LNCaP clone FGC (cell line): ENCODE measurements at places on chromosomes 2 and 18.

DNA sequence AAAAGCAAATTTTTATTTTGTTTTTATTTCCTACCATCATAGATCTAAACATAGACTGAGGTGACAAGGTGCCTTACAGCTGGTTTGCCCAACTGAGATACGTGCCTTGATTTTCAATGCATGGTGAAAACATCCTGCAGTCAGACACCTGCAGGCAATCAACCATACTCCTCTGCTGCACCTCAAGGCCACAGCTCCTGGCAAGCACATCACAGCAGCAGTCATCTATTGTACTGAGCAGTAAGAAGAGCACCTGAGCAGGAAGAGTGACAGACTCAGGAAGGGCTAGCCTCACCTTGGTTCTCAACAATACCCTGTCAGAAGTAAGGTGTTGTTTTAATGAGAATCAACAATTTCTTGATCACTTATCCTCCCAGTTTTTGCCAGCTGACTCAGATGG lies 1206.8 kb upstream of the NRXN1 start:
- no peak for DNase-seq

DNA sequence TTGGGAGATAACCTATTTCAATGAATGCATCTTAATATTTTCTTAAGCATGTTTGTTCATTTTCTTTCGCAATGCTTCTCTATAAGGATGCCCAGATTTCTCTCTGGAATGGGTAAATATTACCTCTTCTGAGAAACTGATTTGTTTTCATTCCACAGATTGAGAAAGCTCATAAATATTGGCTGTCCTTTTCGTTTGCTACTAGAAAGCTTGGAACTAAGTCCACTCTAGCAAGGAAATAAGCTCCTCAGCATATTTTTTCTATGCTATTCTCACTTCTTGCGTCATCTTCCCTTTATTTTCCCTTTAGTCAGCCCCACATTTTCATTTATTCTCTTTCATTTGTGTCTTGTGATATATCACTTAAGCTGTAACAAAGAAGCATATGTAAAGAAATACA lies 76.3 kb downstream of the ANTXR1 start:
- no peak for DNase-seq

DNA sequence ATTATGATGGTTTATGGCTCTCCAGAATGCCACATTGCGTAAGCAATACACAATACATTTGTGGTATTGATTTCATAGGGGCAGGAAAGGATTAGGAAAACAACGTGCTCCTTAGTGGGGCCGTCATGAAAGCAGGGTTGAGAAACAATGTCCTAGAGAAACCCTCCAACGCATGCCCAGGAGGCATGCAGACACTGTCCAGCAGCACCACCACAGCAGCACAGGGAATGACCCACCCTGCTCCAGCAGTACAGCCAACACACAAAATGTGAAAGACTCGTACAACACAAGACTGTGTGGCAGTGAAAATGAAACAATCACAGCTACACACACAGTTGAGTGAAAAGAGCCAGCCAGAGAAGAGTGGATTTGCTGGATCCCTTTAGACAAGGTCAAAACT lies 66.3 kb downstream of the FAM168B start:
- DNase-seq = no peak

- DNase-seq = no peak
Observed at GRCh38 chr2:112728378-112729175, 7.8 kb downstream of the NT5DC4 start.

DNA sequence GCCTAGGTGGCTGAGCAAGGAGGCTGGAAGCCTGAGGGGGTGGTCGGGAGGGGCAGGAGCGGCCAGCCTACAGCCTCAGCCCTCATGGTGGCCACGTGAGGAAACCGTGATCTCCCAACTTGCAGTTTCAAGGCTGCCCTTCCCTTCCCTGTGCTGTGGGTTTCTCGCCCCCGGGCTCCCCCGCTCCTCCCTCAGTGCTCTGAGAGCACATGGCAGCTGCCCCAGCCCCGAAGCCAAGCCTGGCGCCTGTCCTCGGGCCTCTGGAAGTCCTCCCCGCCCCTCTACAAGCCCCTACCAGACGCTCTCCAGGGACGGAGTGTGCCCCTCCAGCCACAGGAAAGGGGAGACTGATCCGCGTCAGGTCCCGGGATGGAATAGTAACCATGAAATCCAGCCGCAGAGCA lies 586 bp upstream of the ANKRD23 start:
- no peak for DNase-seq

DNA sequence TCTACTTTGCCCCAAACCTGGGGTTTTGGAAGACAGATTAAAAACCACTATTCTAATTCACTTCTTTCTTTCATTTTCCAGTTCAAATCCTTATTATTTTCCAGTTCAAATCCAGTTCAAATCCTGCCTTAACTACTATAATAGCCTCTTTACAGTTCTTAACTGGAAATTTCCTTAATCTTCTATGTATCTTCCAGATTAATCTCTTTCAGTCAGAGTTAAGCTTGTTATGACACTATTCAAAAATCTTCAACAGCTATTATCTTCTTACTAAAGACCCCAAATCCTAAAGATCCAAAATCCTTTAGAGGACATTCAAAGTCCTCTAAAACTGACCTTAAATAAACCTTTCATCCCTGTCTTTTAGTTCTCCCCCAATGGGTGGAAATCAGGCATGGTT lies 30.1 kb downstream of the EIF2AK3 start:
- no peak for DNase-seq

GRCh38 chr2:229154381-229154780 lies 116.7 kb downstream of the PID1 start:
- no peak for DNase-seq

DNA sequence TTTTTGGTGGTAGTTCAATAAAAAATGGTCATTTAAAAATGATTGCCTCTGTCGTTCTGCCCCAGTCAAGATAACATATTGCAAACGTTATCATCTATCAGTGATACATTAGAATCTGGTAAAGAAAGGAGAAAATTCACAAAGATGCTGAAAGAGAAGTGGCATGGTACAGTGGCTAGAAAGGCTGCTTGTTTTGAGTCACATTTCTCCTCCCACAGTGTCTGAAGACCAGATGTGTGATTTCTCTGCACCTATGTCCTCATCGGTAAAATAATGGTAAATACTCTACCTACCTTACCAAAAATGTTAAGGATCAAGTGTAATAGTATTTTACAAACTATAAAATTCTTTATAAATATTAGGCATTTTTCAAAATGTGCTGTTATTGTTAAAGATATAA lies 76.1 kb upstream of the NOSTRIN start:
- no peak for DNase-seq

DNA sequence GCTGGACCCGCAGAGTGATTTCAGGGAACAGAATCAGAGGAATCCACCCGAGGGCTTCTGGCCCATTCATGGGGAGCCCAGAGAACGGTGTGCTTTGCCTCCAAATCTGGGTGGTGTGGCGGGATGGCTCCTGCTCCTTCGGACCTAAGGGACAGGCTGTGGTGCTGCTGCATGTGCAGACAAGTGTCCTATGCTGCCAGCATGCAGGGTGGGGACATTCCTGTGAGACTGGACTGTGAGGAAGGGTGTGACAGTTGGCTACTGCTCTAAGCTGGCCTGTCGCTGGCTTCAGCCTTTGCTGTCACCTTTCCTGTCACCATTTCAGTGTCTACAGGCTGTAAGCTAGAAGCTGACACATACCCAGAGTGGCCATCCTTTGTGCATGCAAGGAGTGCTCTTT lies 2.9 kb upstream of the SLC4A3 start:
- no peak for DNase-seq

GRCh38 chr18:57806978-57807285 lies 3.8 kb upstream of the ATP8B1 start:
- DNase-seq = no peak

DNA sequence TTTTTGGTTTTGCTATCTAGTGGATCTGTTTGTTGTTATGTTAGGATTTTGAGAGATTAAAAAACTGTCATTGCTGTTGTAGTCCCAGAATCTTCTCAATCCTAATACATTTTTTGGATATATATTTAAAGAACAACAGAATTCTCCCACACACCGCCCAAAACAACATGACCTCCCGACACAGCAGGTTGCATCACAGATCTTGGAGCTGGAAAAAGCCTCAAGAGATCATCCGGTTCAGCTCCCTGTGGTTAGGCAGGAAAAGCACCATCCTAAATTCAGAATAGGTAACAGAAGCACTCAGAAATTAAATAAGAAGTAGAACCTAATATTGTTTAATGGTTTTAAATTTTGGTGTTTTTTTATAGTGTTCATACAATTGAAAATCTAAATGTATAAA lies 251.4 kb upstream of the STON1 start:
- no peak for DNase-seq

GRCh38 chr2:160674146-160674750 lies 180.6 kb upstream of the RBMS1 start:
- no peak for DNase-seq

- DNase-seq = no peak
Observed at GRCh38 chr2:96547731-96548171, 11.2 kb downstream of the ARID5A start.

- no peak for DNase-seq
Observed at GRCh38 chr2:39479696-39480095, 42.6 kb upstream of the MAP4K3 start.

GRCh38 chr2:222709191-222709891 lies 37.9 kb downstream of the MOGAT1 start:
- no peak for DNase-seq

DNA sequence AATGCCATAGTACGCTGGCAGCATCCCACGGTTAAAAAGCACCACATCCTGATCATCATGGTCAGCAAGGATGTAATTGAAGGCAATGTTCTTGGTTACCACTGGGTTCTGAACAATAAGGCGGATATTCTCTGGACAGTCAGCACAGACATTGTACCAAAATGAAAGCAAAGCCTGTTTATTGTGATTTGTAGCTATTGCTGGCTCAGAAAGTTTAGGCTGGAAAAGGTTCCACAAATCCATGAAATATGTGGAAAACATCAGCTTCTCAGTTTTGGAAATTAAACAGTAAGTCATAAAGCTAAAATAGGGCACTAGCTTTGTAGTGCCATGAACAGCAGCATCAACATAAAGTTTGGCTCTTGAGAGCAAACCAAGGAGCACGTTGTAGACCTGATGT lies 52.2 kb downstream of the C2orf74 start:
- no peak for DNase-seq

DNA sequence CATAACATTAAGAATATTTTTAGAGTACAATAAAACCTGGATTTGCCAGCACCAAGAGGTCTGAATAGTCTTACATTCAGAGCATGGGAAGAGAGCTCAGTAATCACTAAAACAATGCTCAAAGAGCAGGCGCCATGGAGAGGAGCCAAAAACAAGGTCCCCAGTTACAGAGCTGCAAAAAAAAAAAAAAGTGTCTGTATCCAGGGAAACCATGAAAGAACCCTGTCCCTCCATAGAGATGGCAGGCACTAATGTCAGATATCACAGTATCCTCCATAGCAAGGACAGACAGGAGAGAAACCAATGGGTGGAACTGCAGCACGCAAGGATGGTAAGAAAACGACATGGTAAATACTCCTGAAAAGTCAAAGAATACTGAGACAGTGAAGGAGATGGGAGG lies 19.5 kb downstream of the FBXO15 start:
- no peak for DNase-seq

- no peak for DNase-seq
Observed at GRCh38 chr2:240250985-240251847, 110.8 kb upstream of the OTOS start.

DNA sequence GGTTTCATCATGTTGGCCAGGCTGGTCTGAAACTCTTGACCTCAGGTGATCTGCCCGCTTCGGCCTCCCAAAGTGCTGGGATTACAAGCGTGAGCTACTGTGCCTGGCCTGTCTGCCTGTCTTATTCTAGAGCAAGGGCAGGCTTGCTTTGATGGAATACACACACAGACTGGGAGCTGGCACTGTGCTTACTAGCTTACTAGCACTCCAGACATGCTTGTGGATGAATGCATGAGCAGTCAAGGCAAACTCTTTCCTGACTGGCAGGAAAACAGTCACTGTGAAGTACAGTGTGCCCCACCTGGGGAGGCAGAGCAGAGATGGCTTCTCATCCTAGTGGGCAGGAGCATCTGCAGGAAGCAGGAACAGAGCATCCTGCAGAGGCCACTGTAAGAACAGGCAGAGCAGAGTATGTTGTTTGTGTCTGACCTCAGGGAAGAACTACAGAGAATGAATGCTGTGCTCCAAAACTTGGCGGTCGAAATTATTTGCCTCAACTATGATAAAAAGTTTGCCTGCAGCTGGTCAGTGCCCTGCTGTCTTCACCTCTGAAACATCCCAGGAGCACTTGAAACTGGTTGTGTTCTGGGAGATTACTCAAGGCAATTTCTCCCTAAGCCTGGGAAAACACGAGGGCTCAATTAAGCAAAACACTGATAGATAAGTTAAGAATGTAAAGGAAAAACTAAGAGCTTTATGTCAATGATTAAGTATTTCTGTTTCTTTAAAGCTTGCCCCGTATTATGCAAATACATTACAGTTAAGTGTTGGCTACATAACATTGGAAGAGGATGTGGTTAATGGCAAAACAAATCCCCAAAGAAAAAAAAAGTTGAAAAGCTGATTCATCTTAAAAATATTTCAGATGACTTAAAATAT lies 102.4 kb downstream of the VAPA start:
- DNase-seq = no peak

GRCh38 chr2:127360242-127360641 lies 27.5 kb downstream of the MAP3K2 start:
- DNase-seq = no peak

DNA sequence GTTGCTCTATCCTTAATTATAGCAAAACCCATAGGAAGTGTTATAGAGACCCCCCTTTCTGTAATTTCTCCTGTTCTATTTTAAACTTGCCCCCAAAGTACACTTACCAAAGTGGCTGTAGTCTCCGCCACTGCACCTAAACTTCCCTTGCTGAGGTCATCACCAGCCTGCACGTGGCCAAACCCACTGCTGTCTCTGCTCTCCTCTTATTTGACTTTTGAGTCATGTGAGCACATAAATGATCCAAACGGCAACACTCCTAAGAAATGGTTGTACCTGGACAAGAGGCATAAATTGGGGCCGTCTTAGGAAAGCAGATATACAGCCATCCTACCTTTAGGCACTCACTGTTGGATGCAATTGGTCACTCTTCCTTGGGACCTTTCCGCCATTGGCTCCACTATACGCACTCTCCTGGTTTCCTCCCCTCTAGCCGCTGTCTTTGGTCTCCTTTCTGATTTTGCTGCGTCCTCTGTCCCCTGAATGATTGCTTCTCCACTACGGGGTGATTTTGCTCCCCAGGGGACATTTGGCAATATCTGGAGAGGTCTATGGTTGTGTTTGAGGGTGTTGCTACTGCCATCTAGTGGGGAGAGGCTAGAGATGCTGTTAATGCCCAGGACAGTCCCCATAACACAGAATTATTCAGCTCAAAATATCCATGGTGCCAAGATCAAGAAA lies 19.2 kb upstream of the IL36G start:
- peak; percentile 52 for DNase-seq

DNA sequence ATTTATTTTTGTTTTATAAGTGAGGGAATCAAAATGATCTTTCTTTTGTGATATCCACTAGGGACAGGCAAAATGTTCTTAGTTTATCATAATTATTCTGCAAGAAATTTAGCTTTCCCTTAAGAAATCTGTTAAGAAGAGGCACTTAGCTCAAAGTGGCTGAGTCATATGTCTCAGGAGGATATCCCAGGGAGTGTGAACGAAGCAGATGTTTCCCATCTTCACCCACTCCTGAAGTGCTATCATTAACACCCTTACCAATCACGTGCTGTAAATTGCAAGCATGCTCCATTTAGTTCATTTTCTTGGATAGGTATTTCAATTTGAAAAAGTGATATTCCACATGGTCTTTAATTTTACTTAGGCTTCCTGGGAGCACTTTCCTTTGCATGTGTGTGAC lies 774.3 kb upstream of the TMEFF2 start:
- no peak for DNase-seq
